ENCODE measurements at places on chromosomes 6 and 20.

DNA sequence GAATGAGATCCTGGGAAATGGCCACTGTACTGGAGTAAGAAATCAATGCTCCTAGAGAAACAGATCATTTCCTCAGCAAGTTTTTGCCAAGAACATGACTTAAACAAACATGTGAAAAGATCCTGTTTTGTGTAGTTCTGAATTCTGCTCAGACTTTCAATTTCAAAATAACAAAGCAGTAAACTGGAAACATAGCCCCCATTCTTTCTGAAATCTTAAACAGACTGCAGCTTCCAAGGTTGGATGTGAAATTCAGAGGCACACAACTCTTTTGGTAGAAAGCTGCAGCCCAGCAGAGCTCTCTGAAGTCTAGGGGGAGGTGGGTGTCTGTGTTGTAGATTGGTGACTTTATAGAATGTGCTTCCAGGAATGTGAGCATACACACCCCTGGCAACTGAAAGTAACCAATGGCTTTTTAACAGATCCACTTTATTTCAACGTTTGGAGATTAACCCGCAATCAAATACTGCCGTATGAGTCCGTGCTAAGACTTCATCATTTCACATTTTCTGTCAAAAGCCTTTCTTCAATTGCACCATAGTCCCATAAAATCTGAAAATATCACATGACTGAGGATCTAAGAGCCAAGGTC is 86.4 kb downstream of the ATXN1 start:
- DNase-seq = no peak

DNA sequence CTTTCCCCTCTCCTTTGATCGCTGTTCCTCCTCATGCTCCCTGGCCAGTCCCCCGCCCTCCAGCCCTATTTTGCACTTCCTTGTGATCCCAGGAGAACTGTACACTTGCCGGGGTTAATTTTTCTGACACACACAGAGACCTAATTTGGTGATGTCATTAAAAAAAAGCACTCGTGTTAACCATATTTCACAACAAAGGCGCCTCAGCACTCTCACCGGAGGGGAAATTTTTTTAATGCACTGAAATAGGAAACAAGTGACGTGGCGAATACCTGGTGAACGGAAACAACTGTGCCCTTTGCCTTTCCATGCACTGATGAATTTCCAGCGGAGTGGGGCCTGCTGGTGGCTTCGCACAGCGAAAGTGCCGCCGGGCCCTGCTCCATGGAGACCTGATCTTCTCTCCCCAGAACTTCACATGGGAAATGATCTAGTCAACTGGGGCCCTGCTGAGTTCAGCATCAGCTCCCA is 53.9 kb upstream of the TAGAP start:
- no peak for DNase-seq

DNA sequence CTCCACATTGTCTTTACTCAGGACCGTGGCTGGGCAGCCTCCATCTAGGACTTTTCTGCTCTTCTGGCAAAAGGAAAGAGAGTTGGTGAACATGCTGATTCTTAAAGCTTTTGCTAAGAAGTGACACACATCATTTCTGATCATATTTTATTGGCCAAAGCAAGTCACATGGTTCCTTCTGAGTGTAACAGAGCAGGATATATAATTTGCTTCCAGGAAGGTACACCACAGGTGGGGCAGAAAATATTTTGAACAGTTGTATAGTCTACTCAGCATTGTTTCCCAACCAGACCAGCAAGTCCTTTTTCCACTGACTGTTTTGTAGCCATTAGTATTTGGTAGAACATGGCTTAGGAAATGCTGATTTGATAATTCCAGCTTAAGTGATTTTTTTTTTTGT is 73.5 kb downstream of the AKAP7 start:
- DNase-seq = no peak

DNA sequence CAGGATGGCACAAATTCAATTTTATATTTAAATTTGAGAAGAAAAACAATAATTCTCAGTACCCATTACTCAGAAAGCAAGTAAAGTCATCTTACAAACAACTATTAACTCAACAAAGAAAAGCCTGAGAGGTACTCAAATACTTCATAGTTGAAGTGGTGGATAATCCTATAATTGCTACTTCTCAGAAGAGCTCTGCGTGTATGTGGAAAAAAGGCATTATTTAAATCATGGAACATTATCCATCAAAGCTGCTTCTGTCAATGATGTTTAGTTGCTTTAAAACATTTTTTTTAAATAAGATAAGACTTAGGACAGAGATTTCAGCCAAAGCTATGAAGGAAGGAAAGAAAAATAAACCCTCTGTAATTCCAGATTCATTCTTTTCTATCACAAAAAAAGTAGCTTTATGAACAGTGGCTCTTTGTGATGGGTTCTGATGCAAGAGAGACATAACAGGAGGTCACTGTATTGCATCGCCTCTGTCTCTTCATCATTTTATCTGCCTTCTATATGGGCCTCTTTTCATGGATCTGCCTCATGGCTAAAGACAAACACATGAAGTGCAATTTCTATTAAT is 367.9 kb upstream of the SLC35B3 start:
- DNase-seq = no peak

DNA sequence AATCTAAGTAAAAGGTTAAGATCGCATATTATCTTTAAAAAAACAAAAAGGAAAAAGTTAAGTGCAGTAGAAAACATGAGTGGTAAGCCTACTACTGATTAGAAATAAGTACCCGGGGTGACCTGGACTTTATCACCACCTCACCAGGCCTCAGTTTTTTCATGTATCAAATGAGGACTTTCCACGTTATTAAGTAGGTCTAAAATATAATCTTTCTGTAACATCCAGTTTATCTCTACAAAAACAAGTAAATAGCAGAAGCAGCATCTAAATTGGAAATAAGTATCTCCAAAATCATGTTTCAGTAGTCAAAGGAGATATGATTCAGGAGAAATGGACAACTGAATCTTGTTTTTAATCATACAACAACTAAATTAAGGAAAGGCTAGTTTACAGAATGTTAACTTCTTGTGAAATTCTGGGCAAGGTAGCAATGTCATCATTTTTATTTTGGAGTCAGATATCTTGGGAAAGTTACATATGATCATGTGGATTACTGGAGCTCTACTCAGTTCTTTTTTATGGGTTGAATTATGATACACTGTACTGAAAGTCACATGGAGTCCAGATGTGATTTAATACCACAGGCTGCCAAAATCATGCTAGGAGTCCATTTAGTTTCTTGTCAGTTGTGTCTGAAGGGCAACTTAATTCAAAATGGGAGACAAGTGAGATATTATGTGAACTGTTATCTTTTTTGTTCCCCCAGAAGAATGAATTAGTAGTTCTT is 114.7 kb upstream of the PRL start:
- DNase-seq = no peak

DNA sequence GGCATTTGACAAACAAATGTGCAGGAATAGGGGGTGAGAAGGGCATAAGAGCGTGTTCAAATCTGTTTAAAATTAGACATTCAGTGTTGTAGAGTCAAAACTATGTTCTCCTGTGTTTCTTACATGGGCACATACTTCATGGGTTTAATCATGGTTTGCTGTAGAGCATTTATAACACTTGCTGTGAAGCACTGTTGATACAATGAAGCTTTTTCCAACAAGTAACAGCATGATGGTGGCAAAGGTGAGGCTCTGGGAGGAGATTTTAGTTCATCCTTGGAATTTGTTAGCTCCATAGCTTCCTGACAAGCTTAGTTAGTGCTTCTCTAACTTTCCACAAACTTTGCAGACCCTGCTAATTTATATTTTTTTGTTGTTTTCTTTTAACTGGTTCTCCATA is 900.7 kb downstream of the TFAP2A start:
- no peak for DNase-seq

DNA sequence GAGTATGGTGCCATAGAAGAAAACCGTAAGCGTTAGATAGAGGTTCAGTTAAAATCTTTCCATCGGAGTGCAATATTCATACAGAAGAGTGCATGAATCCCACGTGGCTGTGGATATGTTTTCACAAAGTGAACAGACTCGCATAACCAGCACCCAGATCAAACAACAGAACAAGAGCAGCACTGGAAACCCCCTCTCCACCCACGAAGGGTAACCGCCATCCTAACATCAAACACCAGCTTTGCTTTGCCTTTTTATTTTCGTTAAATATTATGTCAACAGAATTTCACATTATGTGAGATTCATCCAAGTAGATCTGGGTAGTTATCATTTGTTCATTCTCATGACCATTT is 4.7 kb downstream of the GTSF1L start:
- DNase-seq = no peak

GRCh38 chr6:25754535-25754934 is at the start of gene SLC17A4:
Gene SLC17A4 (plus strand): TSS chr6:25754742. CDS start chr6:25761963, 7,221 bp downstream.
- DNase-seq = no peak

DNA sequence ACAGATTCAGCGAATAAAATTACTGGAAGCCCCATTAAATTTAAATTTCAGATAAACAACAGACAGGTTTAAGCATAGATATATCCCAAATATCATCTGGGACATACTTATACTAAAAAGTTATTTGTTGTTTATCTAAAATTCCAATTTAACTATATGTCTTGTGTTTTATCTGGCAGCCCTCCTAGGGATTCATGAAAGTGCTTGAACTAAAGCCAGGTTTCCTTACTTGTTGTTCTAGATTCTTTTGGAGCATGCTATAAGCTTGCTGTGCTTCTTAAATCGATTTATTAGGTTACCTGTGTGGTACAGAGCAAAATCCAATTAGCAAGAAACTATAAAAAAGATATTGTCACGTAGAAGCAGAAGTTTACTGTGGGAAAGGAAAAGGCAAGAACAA is 202.5 kb upstream of the GMDS start:
- no peak for DNase-seq

- DNase-seq = no peak
Measured at GRCh38 chr6:16224409-16224808, 14.0 kb upstream of the GMPR start.

DNA sequence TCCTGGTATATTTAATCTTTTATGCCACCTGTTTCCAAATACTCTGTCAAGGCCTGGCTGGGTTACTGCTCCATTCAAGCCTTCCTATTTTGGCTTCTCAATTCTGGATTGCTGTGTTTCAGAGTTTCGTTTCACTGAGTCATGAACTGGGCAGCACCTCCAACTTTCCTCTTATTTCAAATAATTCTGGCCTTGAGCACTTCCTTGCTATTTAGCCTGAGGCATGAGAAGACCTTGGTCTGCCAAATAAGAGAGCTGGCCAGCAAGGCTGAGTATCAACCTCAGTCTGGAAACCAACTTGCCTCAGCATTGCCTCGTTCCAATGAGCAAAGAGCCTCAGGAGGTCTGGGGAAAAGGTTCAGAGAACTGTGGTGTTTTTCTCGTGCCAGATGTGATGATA is 66.6 kb downstream of the TNFAIP3 start:
- no peak for DNase-seq

- DNase-seq = no peak
Measured at GRCh38 chr6:148878683-148879082, 131.9 kb downstream of the UST start.

GRCh38 chr6:129253727-129254126 is 370.8 kb downstream of the LAMA2 start:
- no peak for DNase-seq

DNA sequence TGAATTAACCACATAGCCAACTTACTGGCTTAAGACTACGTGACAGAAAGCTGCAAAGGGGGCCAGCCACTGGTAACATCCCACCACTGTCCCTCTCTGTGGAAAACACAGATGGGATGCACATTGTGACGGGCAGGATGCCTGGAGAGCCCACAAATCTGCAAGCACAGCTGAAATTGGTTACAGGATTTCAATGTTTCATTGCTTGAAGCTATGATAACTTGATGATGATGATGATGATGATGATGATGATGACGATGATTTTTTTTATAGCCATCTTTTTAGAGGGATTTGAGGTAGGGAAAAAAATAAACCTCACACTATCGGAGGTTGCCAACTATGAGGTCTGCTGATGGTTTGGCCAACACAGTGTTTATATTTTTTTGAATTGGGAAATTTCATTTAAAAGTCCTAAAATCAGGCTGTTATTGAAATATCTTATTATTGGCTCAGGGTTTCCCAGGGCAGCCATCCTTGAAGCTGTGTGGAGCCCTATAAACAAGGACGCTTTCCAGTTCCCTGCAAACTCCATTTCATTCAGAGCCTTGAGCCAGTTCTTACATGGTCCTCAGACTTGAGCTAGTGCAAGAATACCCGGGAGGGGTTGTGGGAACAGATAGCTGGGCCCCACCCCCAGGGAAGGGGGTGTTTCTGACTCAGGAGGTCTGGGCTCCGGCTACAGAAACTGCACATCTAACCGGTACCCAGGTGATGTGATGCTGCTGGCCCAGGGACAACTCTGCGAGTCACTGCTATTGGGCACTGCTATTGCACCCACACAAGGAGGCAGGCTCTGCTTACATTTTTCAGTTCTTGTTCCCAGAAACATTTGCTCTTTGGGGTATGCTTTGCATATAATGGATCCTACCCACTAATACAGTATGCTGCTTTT is 27.1 kb downstream of the BCAS1 start:
- no peak for DNase-seq

GRCh38 chr6:134178161-134179044 is 126.0 kb upstream of the SLC2A12 start:
- DNase-seq = peak; percentile 87

- no peak for DNase-seq
Measured at GRCh38 chr6:105375797-105376196, 27.1 kb downstream of the PREP start.

- peak; percentile 44 for DNase-seq
Measured at GRCh38 chr6:144581812-144582537, 296.8 kb downstream of the UTRN start.

DNA sequence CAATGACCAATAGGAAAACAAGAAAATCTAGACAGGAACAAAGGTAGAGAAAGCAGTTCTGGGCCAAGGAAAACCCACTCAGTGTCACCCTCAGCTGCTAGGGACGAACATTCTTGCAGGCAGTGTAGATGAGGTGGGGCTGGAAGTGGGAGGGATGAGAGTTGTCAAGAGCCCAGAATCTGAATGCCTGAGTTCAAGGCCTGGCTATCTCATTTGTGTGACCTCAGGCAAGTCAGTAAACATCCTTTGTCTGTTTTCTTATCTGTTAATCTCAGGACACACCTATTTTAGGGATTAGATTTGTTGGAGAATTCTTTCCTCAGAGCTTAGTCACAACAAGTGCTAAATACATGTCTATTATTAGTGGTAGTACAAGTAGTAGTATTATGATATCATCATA is 50.9 kb upstream of the KIF16B start:
- no peak for DNase-seq

GRCh38 chr6:20328266-20328923 is 73.3 kb upstream of the E2F3 start:
- no peak for DNase-seq

GRCh38 chr6:26158076-26158580 is 70.9 kb downstream of the HFE start:
- DNase-seq = no peak

DNA sequence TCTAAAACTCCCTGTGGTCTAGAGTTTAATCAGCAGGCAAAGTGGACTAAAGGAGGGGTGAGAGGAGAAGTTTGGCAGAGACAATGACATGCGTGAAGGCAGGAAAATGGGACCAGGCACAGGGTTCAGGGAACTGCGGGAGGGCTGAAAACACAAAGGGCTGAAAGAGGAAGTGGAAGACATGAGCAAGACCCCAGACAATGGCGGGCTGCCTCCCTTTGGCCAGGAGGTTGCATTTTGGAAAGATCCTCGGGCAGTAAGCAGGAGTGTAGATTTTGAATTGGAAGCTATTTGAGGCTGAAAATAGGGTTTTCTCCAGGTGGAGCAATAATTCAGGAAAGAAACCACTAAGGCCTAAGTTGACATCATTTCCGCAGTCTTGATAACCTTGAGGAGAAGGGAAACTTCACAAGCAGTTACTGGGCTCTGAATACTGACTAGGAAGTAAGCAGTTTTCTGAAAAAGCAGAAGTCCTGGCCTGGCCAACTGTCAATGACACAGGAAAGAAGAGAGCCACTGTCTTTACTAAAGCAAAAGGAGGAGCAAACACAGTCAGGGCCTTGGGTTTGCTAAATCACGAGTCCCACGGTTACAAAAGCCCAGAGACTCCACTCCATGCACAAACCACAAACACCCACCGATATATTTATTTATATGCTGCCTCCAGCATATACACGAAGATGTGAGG is 3.4 kb downstream of the LY86 start:
- DNase-seq = peak; percentile 100

Measured in AML-193 (cell line).